AG04449 (cell line): ENCODE measurements at places on chromosomes 6 and 20.
A peak's percentile ranks its signal among the peaks of the same experiment; 100 is the strongest.

DNA sequence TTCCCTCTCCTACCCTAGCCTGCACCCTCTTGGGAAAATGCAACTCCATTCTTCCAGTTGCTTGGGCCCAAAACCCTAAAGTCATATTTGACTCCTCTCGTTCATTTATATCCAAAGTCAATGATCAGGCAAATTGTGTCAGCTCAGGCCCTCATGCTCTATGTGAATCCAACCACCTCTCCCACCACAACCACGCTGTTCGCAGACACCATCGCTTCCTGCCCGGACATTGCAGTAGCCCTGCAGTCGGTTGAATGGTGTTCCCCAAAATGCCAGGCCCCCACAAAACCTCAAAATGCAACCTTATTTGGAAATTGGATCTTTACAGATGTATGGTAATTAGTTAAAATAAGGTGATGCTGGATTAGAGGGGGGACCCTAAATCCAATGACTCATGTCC lies 98.3 kb downstream of the PREX1 start:
- no peak for DNase-seq

DNA sequence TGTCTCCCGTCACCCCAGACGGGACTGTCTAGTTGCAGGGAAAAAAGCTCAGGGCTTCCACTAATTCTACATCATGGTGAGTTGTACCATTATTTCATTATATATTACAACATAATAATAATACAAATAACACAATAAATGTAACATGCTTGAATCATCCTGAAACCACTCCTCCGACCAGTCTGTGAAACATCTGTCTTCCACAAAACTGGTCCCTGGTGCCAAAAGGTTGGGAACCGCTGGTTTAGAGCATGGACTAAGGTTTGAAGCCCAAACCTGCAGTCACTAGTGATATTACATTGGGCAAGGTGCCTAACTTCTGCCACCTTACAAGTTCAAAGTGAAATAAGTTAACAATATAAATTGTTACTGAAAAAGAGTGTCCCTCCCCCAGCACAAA lies 175.7 kb downstream of the PDE10A start:
- no peak for DNase-seq

- DNase-seq = no peak
These were observed 448.6 kb downstream of the GJA1 start for GRCh38 chr6:121884091-121884490.

GRCh38 chr6:66838764-66839163 lies 1131.7 kb upstream of the EYS start:
- DNase-seq = no peak

DNA sequence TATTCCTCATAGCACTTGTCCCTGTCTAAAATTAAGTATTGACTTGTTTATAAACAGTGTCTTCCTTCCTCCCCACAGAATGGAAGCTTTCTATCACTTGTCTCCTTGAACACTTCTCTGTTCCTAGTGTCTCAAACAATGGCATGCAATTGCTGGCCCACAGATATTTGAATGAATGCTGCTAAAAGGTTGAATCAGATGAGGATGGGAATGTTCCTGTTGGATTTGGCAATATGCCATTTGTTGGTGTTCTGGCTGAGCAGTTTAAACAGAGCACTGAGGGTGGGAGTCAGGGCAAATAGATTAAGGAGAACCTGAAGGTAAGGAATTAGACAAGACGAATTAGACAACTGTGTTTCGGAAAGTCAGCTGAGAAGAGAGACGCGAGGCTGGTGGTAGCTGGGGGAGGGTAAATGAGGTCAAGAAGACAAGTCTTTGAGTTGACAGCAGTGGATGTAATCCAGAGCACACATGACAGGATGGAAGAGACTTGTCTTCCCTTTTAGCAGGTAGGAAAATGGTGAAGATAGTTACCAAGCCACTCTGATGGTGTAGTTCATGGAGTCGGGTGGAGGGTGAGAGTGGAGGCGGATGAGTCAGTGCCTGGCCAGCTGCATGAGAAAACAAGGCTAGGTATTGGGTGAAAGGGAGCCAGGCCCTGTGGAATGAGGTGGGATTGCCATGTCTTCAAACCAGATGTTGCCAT lies 58.3 kb upstream of the GNRH2 start:
- peak; percentile 26 for DNase-seq

DNA sequence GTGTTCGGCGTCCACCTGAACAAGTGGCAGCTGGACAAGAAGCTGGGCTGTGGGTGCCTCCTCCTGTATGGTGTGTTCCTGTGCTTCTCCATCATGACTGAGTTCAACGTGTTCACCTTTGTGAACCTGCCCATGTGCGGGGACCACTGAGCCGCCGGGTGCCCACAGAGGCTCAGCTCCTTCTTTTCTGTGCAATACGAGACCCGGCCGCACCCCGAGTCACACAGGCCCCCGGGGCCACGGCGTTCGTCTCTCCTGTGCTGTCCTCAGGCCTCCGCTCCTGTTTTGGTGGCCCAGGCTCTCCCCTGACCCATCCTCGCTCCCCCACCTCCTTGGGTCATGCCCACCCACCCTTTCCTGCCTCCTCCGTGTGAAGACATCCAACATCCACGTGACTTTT lies 37.1 kb upstream of the RIN2 start:
- DNase-seq = no peak

- no peak for DNase-seq
These were observed 69.1 kb upstream of the PBOV1 start for GRCh38 chr6:138287144-138287955.

DNA sequence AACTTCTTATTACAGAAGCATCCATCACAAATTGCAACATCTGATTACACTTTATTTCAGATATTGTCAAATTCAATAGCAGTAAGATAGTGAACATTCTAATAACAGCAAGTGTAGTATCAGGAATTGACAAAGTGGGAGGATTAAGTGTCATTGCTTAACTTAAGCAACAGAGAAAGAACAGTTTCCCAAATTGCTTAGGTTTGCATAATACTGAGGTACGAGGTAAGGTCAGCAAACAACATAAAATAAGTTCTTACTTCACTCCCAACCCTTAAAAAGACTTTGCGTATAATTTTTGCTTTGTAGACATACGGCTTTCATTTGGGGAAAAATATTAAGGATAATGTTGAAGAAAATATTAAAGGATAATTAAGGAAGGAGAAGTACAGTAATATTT lies 163.0 kb downstream of the RIMS1 start:
- DNase-seq = no peak

DNA sequence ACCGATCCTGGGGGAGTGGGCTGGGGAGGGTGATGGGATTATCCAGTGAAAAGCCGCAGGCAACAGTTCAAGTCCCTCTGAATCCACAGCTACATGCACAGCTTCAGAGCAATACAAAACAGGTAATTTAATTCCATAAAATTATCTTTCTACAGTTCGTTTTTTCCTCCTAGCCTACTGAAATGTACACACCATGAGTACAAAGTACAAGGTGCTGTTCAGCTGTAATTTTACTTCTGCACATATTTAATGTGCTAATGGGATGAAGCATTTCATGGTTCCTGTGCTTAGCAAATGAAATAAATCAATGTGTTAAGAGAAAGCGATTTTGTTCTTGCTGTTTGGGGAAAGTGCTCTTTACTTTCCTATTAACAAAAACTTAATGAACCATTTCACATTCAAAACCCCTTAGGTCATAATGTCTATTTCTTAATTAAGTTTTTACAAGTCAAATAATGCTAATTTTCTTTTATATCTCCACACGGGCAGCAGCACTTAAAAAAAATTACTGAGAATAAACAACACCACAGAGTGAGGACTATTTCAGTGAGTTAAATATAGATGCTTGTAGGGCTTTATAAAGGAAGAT lies 71.8 kb downstream of the INSM1 start:
- DNase-seq = no peak

DNA sequence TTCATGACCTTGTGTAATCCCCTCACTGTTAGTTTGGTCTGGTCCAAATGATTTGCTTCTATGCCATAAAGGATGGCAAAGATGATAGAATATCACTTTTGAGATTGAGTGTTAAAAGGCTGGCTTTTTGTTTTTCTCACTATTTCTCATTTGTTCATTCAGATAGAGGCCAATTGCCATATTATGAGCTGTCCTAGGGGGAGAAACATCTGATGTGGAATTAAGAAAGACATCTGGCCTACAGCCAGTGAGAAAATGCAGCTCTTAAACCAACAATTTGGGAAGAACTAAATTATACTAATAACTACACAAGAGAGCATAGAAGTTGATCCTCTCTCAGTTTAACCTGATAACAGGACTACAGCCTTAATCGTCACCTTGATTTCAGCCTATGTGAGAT lies 1668.6 kb downstream of the GRIK2 start:
- no peak for DNase-seq

- DNase-seq = no peak
These were observed 9.5 kb upstream of the MICA start for GRCh38 chr6:31393932-31394331.

GRCh38 chr20:59577037-59577808 lies 27.1 kb upstream of the PHACTR3 start:
- DNase-seq = no peak

DNA sequence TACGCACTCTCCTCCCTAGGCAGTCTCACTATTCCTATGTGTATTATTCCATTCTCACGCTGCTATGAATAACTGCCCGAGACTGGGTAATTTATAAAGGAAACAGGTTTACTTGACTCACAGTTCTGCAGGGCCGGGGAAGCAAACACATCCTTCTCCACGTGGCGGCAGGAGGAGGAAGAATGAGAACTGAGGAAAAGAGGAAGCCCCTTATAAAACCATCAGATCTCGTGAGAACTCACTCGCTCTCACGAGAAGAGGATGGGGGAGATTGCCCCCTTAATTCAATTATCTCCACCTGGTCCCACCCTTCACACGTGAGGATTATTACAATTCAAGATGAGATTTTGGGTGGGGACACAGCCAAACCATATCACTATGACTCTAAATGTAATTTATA lies 61.9 kb downstream of the ECT2L start:
- DNase-seq = no peak

DNA sequence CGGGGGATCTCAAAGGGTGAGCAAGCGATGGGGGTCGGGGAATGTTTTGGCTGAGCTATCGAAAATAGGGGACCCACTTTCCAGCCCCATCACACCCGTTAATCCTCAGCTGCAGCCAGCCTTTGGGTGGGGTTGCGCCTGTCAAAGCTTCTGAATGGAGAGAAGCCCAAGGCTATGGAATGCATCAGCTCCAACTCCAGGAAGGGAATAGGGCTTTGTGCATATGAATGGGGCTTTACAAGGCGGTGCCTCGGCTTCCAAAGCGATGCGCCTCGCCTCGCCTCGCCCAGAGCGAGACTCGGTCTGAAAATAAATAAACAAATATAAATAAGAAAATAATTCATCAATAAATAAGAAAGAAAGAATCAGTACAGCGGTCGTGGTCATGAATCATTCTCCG lies 751.4 kb upstream of the DEFB115 start:
- no peak for DNase-seq

DNA sequence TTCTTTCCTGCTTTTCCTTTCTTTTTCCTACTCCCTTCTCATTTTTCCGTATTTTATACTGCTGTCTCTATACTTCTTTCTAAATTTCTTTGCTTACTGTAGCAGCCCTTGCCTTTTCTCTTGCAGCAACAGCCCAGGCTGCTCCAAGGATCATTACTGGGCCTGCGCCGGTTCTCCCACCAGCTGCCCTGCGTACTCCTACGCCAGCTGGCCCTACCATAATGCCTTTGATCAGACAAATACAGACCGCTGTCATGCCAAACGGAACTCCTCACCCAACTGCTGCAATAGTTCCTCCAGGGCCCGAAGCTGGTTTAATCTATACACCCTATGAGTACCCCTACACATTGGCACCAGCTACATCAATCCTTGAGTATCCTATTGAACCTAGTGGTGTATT lies 148.8 kb downstream of the QKI start:
- DNase-seq = no peak

DNA sequence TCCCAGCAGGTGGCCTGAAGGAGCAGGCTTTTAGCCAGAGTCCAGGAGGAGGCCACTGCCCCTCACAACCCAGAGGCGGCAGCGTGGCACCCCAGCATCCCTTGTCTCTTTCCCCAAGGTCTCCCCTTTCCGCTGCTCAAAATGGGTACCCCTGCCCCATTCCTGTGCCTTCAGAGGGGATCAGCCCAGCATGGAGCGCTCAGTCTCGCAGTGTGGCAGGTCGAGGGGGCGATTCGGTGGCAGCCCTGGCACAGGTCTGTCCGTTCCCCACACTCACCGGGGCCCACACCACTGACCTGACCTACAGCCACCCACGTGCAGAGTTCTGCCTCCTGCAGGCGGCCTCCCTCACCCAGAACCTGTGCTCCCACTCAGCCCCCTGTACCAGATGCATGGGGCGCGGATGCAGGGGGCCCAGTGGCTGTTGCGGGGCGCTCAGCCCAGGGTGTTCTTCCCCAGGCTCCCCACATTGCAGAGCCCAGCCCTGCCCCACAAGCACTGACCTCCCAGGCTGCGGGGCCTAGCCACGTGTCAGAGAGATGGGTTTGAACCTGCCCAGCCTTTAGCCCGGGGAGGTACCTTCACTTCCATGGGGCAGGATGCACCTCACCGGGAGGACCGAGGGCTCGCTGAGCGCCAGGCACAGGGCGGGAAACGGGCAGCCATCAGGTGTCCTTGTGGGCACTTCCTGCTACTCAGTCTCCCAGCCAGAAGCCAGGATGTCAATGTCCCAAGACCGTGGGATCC lies 41.8 kb downstream of the DSTN start:
- DNase-seq = no peak

- peak; percentile 87 for DNase-seq
These were observed 4.3 kb downstream of the CALHM4 start for GRCh38 chr6:116557893-116558292.
